ENCODE measurements at places on chromosomes 11 and 22.

DNA sequence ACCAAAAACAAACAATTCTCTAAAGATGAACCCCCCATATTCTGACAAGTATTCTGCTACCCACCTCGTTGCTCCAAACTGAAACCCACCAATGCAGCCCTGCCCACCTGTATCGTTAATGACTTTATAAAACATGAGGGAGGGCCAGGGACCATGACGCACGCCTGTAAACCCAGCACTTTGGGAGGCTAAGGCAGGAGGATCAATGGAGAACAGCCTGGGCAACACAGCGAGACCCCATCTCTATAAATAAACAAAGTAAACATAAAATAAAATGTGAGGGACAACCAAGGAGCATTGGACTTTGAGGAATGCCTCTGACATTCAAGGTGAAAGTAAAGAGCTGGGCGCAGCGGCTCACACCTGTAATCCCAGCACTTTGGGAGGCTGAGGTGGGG is 39.8 kb upstream of the ATXN10 start:
- DNase-seq, result no peak

- no peak for DNase-seq
Measured at GRCh38 chr22:19974268-19974861, 32.7 kb upstream of the TXNRD2 start.

- DNase-seq, result peak; percentile 60
Measured at GRCh38 chr11:85823816-85824215, 12.9 kb upstream of the SYTL2 start.

DNA sequence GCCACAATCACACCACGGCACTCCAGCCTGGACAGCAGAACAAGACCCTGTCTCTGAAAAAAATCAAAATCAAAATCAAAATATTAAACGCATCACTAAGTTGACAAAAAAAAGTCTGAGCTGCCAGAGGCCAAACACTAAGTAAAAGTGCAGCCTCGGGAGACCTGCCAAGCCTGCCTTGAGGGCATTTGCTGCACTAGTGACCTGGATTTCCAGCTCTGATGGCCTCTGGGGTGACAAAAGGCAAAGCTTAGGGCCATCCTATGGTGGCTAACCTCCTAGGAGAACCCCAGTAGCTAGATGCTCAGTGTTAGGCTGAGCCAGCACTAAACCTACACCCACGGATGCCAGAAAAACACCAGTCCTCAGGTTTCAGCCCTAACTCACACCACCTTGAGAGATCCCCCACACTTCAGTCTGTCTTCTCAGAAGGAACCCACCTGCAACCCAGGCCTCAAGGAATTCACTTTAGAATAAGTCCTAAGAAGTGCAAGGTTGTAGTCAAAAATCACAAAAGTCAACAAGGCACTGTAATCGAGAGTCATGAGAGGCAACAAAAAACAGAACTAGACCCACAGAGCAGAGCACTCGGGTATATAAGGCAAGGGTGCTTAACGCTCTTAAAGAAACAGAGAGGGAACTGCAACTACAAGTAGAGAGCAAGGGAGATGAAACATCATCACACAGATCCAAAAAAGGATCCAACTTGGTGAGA is 28.6 kb downstream of the GNB1L start:
- no peak for DNase-seq

- no peak for DNase-seq
Measured at GRCh38 chr22:49509016-49509415, 318.7 kb downstream of the BRD1 start.

- no peak for DNase-seq
Measured at GRCh38 chr11:25242928-25243327, 746.1 kb downstream of the LUZP2 start.

- no peak for DNase-seq
Measured at GRCh38 chr22:38260761-38261681, 11.8 kb downstream of the TMEM184B start.

DNA sequence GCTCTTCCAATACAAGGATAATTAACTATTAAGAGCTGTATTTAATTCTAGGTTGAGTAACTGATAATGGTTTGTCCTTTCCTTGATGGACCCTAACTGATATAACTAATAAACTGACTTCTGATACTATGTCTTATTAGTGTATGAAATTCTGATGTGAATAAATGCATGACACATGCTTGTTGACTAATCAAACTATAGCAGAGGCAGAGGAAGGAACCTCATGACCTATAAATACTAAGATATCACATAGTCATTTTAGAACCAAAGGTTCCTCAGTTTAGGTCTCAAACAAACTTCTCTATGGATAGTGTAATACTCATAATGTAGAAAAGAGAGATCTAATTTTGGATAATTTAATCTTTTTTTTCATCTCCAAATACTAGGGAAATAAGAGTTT is 4.8 kb upstream of the HBD start:
- no peak for DNase-seq

DNA sequence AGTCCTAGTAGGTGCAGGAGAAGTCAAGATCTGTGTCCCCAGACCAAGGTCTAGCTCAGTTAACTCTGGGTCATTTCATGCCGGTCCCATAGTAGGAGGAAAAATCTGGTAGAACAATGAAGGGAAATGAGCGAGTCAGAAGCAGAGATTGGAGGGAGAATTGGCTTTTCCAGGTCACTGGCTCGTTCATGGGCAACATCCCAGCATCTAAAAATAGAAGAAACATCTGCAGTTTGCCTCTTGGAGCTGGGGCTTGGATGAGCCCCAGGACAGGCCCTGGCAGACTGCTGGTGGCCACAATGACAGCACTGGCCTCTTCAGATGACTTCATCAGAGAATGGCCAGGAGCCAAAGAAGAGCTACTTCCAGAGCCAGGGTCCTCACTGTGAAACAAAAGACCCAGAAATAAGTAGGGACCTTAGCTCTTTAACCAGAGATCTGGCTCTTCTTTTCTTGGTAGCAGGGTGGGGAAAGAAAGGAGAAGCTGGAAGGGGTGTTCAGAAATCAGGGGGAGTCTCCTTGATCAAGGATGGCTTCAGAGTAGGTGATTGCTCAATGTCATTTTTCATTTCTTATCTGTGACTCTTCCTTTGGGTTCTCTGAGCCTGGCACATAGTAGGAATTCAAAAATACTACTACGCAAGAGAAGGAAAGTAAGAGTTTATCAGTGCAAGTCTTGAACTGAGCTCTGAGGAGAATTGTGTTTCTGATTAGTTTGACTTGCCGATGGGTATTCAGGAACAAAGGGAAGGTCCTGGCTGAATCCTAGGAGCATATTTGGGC is 102.6 kb downstream of the TMPRSS5 start:
- no peak for DNase-seq

All from activated T-cell treated with anti-CD3 and anti-CD28 coated beads, Interleukin-2, amount 50 U/mL, for 48 hours (primary cell).